Left hindlimb (tissue), 1 donor: ENCODE measurements at places on chromosomes 7 and 10.
A peak's percentile ranks its signal among the peaks of the same experiment; 100 is the strongest.

GRCh38 chr10:25392132-25392531 lies 217.3 kb downstream of the GPR158 start:
- DNase-seq = no peak

- peak; percentile 42 for DNase-seq
Observed at GRCh38 chr10:45091968-45092367, 91.2 kb downstream of the ZNF22 start.

DNA sequence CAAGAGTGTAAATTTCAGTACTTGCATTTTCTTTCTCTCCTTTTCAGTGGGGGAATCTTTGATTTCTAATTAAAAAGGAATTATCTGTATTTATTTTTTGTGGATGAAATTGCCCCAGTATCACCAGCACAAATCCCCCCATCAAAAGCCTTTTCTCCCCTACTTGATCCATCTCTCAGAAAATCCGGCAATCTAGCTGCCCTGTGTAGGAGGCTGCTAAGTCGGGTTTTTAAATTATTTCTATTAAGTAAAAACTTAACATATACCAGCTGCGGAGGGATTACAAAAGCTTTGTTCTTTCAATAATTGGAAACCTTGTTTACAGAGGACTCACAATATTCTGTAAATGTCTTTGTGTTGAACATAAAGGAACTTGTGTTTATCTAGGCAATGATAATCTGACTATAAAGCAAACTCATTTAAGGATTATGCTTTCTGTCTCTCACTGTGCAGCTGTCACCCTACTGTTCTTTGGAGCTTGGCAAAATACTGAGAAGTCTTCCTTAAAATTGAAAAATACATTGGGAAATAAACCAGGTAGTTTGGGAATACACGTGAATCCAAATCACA lies 177.4 kb upstream of the PRR15 start:
- no peak for DNase-seq

GRCh38 chr10:91536111-91536510 lies 96.8 kb downstream of the PPP1R3C start:
- DNase-seq = no peak

GRCh38 chr7:7641129-7641663 lies 644 bp downstream of the UMAD1 start:
- DNase-seq = no peak

DNA sequence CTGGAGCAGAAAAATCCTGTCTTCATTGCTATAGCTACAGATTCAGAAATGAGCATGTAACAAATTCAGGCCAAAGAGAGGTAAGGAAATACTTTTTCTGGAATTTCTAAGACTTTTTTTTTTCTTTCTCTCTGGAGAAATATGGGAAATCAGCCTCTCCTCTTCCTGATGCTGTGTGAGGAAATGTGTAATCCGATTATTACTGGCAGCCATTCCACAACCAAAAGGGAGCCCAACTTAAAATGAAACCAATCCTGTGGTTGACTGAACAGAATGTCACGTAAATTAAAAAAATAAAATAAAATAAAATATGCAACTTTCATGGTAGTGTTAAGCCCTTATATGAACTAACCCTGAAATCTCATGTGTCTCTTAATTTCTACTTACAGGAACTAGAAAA lies 10.7 kb upstream of the POT1 start:
- DNase-seq = no peak

DNA sequence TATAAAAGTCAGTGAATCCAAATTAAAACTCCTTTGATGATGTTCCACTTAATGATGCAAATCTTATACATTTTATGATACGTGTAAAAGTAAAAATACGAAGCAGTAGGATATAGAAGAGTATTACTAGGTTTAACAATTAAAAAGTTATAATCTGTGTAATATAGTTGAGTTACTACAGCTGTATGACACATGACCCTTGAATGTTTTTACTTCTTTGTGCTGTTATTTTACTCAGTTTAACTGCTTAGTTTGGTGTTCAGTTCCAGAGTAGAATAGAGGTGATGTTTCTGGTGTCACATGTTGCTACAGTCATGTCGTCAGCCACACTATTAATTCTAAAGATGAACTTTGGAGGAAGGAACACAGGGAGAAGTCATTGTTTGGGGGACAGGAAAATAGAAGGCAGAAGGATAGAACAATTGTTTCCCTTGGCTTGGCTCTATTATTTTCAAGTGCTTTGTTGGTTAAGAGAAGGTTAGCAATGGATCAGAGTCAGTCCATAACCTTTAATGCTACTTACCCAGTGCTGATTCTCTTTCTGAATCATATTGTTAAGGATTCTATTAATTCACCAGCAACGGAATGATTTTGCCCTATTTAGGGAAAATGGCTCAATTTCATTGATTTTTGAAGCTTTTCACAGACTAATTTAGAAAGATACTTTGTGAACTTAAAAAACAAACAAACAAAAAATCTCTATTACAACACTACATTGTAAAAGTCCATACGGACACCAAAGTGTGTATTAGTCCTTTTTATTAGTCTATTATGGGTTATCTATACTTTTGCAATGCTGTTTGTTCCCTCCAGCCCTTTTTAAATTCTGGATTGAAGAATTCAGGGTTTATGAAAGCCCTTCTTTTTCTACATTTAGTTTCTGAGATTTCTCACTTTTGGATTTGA lies 73.4 kb downstream of the CPED1 start:
- DNase-seq = no peak

GRCh38 chr7:112271162-112271561 lies 64.7 kb downstream of the ZNF277 start:
- DNase-seq = no peak
